ENCODE measurements at places on chromosomes 1 and 21.

DNA sequence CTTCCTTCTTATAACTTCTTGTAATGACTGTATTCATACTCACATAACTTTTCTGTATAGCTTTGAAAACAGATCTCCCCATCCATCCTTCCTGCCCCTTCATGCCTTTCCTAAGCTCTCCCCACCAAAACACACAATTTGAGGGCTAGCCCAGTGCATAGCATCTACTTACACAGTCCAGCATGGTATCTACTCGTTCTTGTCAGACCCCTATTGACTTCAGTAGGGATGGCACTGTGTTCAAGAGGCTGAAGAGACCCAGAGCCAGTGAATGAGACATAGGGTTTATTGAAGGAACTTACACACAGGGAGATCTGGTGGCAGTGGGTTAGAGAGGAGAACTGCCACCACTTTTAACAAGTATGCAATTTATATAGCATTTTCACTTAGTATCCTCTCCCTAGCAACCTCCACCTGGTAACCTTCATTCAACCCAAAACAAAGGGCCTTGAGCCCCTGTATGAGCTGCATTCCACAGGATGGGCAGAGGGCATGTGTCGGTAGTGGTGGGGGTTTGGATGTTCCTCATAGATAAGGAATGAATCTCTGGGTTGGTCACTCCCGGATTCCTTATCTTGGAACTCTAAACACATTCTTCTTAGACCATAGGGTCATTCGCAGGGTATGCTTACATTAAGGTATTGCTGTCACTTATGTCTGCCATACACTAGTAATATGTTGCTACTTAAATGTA lies 64.9 kb upstream of the GNG12 start:
- no peak for DNase-seq

GRCh38 chr1:198455966-198456365 lies 84.5 kb downstream of the ATP6V1G3 start:
- DNase-seq, result no peak

DNA sequence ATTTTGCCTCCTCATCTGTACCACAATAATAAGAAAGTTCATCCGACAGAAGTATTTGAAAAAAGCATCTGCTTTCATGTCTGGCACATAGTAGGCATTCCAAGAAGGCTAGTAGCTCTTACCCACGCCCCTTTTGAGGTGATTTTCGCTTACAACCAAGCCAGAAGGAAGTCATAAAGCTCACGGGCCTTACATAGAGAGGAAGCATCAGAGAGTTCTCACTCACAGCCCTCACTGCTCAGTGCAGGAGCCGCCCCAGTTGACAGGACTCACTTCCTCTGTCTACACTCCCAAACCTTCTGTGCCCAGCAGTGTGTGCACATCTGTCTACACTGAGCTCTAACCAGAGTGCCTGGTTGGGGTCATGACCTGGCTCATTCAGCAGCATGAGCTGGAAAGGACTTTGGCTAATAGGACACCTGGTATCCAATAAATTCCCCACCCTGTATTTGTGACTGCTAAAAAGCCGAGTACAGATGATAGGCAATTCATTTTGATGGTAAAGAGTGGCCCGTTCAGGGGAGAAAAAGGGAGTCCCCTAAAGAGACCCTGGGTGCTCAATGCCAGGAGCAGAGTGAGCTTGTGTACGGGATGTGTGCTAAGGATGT lies 36.8 kb upstream of the DUSP10 start:
- no peak for DNase-seq

DNA sequence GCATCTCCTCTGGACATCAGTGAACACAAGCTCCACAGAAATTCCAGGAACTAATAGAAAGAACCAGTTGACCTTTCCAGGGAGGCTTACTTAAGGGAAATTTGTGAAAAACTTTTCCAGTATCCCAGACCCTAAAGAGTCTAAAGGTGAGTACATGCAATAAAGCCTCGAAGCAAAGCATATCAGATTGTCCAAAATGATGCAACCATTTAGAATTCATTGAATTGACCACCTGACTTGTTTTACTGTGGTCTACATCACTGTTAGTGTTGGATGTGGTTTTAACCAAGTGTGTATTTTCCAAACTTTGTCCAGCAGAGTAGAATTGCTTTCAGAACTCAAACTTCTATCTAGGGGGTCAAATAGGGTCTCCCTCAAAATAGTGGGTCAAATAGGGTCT lies 76.3 kb upstream of the TIAM1 start:
- no peak for DNase-seq

- no peak for DNase-seq
Measured at GRCh38 chr21:18387994-18388393, 15.6 kb downstream of the TMPRSS15 start.

GRCh38 chr1:105138458-105138893 lies 1388.8 kb downstream of the AMY1C start:
- no peak for DNase-seq

DNA sequence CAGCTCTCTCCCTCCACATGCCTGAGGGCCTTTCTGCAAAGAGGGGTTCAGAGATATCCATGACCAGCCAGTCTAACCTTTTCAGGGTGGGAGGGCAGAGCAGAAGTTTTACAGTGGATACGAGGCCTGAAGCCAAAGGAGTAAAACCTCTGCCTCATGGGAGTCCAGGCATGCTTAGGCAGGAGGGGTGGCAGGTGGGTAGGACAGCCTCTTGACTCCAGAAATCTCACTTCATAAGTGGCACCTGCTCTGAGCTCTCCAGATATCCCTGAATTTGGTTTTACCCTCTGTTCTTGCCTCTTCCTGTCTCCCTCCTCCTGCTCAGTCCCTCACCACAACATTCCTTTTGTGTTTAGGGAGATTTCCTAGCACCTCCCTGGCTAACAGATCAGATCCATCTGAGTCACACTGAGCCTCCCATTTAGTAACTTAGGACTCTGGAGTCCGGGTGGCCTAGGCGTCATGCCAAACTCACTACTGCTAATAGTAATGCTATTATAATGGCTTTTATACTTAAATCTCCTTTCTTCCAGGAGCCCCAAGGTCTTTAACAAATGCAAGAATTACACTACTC lies 201.0 kb downstream of the HS2ST1 start:
- DNase-seq, result no peak

DNA sequence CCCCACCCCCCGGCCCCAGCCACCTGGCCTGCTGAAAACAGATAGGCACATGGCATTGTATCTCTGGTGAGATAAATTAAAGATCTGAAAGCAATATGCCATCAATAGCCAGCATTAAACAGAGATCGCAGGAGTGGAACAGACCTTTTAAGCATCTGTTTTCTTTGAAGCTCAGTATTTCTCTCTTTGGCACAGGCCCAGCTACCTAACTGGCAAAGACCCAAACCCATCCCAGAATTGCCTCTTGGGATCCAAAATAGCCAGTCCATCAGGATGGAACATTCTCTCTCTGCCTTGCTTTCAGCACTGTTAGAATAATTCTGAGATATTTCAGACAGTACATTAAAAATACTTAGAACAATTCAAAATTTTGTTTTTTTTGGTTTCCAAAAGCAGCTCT lies 46.0 kb downstream of the KCNJ6 start:
- DNase-seq, result no peak

GRCh38 chr1:246987083-246987690 lies 20.7 kb downstream of the ZNF695 start:
- DNase-seq, result no peak

- no peak for DNase-seq
Measured at GRCh38 chr1:234771642-234772344, 161.8 kb upstream of the IRF2BP2 start.

DNA sequence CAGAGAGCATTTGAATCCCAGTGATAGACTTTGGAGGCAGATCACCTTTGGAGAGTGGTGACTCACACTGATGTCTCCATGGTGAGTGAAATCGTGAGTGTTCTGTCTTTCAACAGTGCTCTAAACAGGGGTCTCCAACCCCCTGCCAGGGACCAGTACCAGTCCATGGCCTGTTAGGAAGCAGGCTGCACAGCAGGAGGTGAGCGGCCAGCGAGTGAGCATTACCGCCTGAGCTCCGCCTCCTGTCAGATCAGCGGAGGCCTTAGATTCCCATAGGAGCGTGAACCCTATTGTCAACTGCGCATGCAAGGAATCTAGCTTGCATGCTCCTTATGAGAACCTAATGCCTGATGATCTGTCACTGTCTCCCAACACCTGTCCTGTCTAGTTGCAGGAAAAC lies 61.8 kb upstream of the B3GALNT2 start:
- no peak for DNase-seq

DNA sequence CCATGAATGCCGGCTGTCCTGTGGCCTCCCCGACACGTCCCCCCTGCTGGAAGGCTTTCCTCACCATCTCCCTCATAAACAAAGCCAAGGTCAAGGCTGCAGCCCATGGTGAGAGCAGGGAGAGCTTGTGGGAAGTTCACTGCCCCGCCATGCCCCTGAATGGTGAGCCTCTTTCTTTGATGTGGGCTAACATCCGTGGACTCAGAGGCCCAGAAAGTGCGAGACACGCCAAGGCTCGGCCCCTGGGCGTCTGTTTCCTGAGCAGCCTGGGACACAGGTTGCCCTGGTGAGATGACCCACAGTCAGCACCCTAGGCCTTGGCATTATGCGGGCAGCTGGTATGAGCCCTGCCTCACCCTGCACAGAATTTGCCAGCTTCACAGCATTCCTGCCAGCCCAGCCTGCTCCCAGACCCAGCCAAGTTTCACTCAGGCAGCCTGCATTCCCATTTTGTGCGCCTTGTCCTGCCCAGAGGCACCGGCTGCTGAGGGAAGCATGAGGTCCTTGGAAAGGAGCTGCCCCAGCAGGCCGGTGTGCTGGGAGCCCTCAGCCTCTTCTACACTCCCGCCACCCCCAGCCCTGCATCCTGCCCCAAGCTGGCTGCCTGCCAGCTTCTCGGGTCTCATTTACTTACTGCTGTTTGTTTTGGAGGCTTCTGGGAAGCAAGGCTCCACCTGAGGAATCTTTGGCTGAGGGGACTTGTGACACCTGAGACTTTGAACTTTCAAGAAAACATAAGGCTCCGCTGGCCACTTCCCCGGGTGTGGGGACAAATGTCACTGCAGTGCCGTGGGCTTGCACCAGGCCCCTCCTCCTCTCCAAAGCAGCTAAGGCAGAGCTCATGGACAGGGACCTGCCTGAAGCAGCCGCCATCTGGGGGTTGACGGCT lies 31.9 kb downstream of the NEK2 start:
- DNase-seq, result no peak

- DNase-seq, result no peak
Measured at GRCh38 chr1:154574716-154575115, 7.1 kb downstream of the CHRNB2 start.

DNA sequence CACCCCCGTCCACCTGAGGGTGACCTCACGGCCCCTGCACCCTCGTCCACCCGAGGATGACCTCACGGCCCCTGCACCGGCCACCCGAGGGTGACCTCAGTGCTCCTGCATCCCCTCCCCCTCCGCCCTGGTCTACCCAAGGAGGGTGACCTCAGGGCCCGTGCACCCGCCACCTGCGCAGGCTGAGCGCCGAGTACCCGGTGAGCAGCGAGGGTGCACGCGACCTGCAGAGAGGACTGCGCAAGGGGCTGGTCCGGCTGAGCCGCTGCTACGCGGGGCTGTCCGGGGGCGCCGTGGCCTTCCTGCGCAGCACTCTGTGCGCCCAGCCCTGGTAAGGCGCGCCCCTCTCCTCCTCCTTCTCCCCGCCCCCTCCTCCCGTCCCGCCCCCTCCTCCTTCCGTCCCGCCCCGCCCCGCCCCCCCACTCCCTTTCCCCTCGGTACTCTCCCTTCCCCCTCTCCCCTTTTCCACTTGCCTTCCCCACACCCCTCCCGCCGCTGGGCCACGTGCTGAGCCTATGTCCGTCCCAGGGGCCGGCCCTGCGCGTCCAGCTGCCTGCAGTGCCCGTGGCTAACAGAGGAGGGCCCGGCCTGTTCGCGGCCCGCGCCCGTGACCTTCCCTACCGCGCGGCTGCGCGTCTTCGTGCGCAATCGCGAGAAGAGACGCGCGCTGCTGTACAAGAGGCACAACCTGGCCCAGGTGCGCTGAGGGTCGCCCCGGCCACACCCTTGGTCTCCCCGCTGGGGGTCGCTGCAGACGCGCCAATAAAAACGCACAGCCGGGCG lies 28.4 kb downstream of the TRIM11 start:
- peak; percentile 33 for DNase-seq

- DNase-seq, result no peak
Measured at GRCh38 chr1:216627252-216627651, 96.0 kb downstream of the ESRRG start.

DNA sequence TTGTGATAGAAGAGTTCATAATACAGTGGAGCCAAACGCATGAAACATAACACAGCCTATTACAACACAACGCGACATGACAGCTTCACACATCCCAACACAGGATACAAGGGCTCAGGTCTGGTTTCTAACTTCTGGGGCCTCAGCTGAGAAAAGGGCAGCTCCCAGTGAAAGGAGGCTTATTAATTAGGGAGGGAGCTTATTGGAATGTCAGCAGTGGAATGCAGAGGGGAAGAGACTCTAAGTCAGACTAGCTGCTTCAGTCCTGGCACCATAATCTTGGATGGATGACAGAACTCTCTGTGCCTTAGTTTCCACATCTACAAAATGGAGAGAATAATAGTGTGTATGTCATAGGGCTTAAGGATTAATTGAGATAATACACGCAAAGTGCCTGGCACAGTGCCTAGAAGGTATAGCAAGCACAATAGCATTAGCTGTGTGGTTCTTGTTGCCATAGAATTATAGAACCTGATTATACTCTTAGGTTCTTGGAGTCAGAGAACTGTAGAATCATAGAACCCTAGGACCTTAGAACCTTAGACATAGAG lies 22.7 kb upstream of the SLC2A1 start:
- DNase-seq, result no peak

DNA sequence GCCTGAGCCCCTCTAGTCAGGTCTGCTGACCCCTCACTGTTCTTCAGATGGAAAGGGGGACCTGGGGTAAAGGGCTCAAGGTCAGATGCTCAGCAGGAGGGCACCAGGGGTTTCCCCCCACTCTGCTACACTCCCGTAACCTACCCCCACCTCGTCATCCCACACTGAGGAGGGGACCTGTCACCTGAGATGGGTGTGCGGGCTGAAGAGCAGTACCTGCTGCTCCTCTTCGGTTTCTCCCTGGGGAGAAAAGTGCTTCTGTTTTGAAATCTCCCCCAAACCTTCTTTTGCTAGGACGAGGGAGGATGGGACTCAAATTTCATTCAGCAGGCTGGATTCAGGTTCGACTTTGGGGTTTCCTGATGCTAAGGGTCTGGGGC lies 65.2 kb downstream of the SYT2 start:
- no peak for DNase-seq

DNA sequence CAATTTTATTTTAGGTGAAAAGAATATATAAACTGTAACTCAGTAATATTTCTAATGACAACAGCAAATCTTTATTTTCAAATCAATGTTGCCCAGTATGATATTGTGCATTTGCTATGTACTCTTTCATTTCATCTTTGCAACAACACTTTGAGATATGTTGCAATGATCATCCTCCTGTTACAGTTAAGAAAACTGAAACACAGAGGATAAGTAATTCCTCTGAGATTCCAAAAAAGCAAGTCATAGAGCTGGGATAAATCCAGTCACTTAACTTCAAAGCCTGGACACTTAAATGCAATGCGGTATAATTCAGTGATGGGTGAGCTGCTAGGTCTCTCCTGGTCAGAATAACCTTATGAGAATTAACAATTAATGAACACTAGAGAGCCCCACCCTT lies 48.6 kb upstream of the EXO1 start:
- no peak for DNase-seq

All from activated CD8-positive, alpha-beta memory T cell treated with anti-CD3 and anti-CD28 coated beads for 48 hours (primary cell).